Lung (tissue), 17 donors: ENCODE measurements at places on chromosomes 16 and 17. TPM values are rescaled to one million over a fixed set of nuclear protein-coding genes. Genes with fewer than 3 reads are reported as not detected.

DNA sequence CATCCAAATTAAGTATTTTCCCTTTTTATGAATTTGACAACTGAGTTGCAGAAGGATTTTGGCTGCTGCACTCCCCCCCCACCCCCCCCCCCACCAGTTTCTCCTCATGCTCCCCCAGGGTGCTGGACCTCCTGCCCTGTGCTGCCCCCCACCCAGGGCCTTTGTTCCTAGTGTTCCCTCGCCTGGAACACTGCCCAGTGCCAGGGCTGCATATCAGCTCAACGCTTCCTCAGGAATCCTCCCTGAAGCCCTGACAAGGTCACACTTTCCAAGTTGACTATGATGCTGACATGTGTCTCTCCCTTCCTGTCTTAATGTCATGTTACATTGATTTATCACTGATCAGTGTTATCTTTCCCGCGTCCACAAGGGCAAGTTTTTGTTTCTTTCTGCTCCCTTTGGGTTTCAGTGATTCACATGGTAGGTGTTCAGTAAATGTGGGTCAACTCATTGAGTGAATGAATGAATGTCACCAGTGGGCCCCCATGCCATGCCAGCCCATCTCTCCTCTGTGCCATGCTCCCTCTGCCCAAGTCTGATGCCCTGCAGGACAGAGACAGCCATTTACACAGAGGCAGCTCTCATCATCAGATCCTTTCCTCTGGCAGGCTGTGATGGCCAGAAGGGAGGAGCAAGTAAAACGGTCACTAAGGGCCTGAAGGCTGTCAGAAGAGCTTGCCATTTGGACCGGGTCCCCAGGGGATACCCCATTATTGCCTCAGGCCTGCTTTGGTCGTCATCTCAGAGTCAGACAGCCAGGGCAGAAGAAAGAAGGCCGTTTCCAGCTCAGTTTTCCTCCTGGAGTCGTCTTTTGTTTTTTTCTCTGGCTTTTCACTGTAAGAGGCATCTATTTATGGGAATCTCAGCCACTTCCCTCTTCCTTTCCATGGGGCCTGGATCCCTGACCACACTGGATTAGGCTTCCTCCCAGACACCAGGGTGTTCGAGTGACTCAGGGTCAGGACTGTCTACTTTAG lies 386.2 kb downstream of the SNX29 start:
- no peak for DNase-seq

- no peak for DNase-seq
These were observed 14.2 kb downstream of the PAM16 start for GRCh38 chr16:4336701-4337539.

- peak; percentile 72 for DNase-seq
These were observed 9.9 kb downstream of the AHSP start for GRCh38 chr16:31537362-31538242.

ITGB4 gene
- total RNA-seq: 11.1 TPM

VWA3A gene
- total RNA-seq: 15.1 TPM

LAT gene
- 2.9 TPM for total RNA-seq

RHBDF1 gene
- 28.5 TPM for total RNA-seq
